ENCODE measurements at places on chromosomes 12 and 14. TPM values are rescaled to one million over a fixed set of nuclear protein-coding genes. Genes with fewer than 3 reads are reported as not detected.

The PTPRB gene
- total RNA-seq: 162 TPM

The SVOP gene
- total RNA-seq: 0.15 TPM

GRCh38 chr12:116183741-116184141 lies 93.8 kb downstream of the MED13L start:
- DNase-seq: no peak

GRCh38 chr12:12449533-12450025 lies 92.7 kb downstream of the BORCS5 start:
- no peak for DNase-seq

GRCh38 chr12:117069101-117069797 lies 30.0 kb downstream of the TESC start:
- DNase-seq: no peak

GRCh38 chr14:106789318-106789717 lies 1262.9 kb downstream of the TMEM121 start:
- DNase-seq: no peak

The C12orf76 gene
- total RNA-seq: 21.9 TPM

The CPM gene
- 3.6 TPM for total RNA-seq

The GPR137C gene
- total RNA-seq: 3.3 TPM

DNA sequence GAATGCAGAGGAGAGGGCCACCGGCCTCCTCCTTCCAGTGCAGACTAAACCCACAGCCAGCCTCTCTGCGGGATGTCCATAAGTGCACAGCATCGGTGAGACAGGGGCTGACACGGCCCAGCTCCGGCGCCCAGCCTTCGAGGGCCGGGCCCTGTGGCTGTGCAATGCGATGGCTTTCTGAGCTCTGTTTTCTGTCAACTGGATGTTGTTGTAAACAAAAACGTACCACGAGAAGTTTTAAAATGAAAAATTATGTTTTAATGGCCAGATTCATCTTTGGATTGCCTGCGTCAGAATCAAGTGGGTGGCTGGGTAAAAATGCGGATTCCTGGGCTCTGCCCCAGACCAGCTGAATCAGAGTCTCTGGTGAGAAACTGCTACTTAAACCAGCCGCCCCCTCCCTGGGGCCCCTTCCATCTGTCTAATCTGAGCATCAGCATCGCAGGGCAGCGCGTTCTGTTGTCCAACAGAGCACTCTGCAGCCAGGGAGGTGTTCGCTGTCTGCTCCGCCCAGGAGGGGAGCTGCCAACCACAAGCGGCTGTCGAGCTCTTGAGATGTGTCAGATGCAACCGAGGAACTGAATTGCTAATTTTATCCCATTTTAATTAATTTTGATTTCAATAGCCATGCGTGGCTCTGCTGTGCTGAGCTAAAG lies 133.4 kb downstream of the RFLNA start:
- no peak for DNase-seq

DNA sequence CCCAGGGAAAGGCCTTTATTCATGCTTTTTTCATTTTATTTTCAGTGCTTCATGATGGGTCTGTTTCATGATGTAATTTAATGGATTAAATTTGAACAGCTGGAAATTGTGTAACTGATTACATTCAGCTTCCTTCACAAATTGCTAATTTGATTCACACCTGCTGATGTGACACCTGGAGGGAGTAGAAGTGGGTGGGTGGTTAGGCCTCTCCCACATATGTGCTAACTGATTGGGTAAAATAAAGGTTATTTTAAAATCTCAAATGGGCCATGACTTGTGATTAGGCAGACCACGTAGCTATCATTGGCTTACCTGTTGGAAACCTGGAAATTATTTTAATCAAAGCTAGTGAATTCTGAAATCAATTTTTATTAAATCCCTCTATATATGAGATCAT lies 142.1 kb downstream of the GXYLT1 start:
- no peak for DNase-seq

DNA sequence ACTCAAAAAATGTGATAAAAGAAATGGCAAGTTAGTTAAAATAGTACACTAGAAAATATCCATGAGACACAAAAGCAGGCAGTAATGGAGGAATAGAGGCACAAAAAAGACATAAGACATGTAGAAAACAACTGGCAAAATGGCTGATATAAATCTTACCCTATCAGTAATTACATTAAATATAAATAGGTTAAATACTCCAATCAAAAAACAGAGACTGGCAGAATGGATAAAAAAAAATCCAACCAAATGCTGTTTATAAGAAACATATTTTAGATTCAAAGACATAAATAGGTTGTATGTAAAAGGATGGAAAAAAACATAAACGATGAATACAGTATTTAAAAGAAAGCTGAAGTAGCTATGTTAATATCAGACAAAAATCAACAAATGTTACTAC lies 15.3 kb upstream of the BATF start:
- no peak for DNase-seq

DNA sequence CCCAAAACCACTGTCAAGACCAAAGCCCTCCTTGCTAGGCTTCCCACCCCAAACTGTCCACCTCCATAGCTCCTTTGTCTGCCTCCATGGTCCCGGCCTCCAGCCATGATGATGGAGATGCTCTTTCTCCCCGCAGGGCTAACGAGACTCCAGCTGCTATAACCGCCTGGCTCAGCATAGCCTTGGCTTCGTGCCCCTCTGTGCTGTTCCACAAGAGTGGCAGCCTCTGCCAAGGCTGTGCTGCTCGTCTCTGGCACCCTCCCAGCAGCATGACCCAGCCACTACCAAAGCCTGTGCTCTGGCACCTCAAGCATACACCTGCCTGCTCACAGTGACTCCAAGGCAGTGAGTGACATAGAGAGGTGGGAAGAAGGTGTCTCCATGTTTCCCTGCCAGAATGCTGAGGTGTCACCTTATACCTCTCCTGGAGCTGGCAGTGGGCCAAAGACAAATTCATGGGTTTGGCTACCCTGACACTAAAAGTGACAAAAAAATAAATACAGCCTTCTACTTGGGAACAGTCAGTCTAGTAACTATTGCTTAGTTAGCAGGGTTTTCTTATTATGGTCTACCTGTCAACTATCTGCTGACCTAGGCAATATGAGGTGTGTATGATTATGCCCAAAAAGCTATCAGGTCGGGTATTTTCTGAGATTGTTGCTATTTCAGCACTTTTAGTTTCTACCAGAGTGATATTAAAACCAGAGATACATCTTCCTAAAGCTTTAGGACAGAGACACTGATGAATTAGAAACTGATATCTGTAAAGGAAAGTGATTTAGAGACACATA lies 16.1 kb upstream of the KRT73 start:
- DNase-seq: no peak

The ZNF84 gene
- 34.8 TPM for total RNA-seq

DNA sequence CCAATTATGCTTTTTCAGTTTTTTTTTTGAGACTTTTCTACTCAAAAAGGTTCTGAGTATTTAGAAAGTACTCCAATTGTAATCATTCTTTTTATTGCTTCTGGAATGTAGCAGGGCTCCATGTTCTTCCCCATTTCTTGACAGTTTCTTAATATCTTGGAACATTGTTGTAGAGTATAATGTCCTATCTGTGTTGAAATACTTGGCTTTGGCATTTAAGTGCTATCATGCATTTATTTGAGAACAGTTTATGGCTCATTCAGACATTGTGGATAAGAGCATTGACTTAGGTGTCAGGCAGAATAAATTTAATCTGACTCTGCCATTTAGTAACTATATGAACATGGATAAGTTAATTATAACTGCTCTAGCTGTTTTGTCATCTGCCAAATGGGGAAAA lies 28.3 kb downstream of the ADIPOR2 start:
- no peak for DNase-seq

- DNase-seq: no peak
These were observed 60.4 kb downstream of the TTC9 start for GRCh38 chr14:70702161-70702560.

The WDR89 gene
- 15.3 TPM for total RNA-seq

The KRT74 gene
- total RNA-seq: not detected

- DNase-seq: no peak
These were observed 44.1 kb downstream of the TSPAN11 start for GRCh38 chr12:30970559-30971197.

- DNase-seq: no peak
These were observed 25.9 kb upstream of the SRSF5 start for GRCh38 chr14:69741055-69741454.

GRCh38 chr12:47979686-47980085 lies 16.3 kb downstream of the TMEM106C start:
- no peak for DNase-seq

DNA sequence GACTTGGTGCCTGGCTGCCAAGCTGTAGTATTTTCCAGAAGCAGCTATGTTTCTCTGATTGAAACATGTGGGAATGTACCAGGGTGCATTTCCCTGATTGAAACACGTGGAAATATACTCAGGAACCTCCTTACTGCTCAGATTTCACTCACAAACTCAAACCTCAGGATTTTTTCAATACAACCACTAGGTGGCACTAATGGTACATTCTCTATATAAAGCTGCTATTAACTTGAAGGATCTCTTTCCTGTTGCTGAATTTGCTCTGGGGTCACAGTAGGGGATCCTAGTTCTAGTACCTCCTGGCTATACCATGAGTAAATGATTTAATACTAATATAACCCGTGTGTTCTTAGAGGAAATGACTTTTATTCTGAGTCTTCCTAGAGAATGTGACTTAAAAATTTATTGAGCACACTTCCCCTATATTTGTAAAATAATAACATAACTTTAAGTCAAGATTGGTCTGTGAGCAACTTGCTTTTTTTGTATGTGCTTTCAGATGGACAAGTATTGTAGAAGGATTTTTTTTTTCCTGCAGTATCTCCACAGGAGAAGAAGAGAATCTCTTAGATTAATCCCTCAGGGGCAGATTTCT lies 173.8 kb upstream of the MIS18BP1 start:
- DNase-seq: no peak

DNA sequence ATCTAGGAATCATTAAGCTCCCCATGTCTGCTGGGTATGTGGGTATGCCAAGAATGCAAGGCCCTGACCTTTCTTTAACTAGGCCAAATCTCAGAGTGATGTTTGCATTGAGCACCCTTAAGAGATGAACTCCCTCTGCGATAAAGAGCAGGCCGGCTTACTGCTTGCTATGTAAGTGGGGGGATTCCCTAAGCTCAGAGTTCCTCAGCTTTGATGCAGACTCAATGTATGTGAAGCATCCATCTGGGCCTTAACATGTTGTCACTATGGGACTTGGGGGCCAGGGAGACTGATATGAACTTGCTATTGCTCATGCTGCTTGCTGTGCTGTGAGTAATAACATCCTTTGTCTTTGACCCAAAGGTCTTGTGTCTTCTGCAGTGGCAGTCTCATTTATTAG lies 149.7 kb downstream of the C12orf75 start:
- DNase-seq: no peak

- DNase-seq: no peak
These were observed 4.4 kb upstream of the YY1 start for GRCh38 chr14:100234511-100234910.

The OR4K17 gene
- not detected for total RNA-seq

- DNase-seq: no peak
These were observed 139.4 kb downstream of the SLC16A7 start for GRCh38 chr12:59735231-59735630.

- no peak for DNase-seq
These were observed 19.0 kb downstream of the TRHDE start for GRCh38 chr12:72291175-72291574.

The GPR84 gene
- total RNA-seq: 0.41 TPM

DNA sequence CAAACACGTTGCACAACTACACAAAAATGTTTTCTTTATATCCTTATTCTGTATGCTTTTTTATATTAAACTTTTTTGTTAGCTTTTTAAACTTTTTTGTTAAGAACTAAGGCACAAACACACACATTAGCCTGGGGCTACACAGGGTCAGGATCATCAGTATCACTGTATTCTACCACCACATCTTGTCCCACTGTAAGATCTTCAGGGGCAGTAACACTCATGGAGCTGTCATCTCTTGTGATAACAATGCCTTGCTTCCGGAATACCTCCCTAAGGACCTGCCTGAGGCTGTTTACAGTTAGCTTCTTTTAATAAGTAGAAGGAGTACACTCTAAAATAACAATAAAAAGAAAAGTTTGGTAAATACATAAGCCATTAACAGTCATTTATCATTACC lies 42.2 kb downstream of the PLEKHA5 start:
- DNase-seq: no peak

- no peak for DNase-seq
These were observed 375.0 kb downstream of the DPF3 start for GRCh38 chr14:72518809-72519377.

DNA sequence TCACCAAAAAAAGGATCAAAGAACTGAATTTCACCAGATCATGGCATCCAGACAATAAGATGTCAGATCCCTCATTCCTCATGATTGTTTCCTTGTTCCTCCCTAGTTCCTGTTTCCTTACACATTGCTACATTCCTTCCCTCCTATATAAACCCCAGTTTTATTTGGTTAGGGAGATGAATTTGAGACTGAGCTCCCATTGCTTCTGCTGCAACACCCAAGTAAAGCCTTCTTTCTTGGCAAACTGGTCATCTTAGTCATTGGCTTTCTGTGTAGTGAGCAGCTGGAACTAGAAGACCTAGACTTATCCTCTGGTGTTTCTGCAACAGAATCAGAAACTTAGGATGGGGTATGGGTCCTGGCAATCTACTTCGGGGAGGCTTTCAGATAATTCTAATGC lies 217.9 kb downstream of the NOVA1 start:
- DNase-seq: no peak

GRCh38 chr14:92973261-92973797 lies 50.4 kb downstream of the CHGA start:
- peak; percentile 72 for DNase-seq

The CPNE6 gene
- not detected for total RNA-seq

DNA sequence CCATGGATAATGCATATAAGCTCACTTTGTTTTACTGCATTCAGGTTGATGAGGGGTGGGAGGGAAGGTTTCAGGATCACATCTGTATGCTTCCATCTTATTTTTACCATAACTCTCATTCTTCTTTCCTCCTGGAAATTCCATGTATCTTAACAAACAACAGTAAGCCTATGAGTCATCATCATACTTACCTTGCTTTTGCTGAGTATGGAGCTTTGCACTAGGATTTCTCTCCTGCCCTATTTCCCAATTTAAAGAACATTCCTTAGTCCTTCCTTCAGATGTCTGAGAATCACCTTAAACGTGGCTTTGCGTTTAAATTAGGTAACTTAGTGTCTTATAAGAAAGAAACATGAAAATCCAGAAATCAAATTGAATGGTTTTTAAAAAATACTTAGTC lies 1.6 kb upstream of the CLEC14A start:
- no peak for DNase-seq

GRCh38 chr12:12451098-12451497 lies 94.2 kb downstream of the BORCS5 start:
- no peak for DNase-seq

GRCh38 chr12:25713264-25713663 lies 160.2 kb upstream of the LMNTD1 start:
- no peak for DNase-seq

DNA sequence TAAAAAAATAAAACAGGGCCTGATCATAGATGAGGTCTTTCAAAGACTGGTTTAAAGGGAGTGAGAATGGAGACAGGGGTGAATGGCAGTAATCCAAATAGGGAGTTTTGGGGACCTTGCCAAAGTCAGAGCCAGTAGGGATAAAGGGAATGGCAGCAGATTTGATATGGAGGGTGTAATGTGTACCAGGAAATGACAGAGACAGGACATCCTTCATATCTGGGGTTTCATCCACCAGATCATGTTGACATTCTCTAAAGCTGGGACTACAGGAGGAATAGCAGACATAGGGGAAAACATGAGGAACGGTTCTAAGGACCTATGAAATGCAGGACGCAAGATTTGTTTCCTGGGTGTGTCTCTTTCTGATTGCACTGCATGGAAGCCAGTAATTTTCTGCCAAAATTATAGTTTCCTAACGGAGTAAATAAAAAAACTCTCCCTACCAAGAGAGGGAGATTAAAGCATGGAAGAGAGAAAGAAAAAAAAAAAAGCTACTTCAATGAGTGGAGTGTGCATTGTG lies 169.9 kb downstream of the PRKD1 start:
- DNase-seq: no peak

Data from endothelial cell (in vitro differentiated cells).